Stimulated activated CD8-positive, alpha-beta memory T cell treated with anti-CD3 and anti-CD28 coated beads, Interleukin-4, amount 100 ng/mL, for 1 hour (primary cell): ENCODE measurements at places on chromosomes 5 and 9.

- DNase-seq = no peak
Measured at GRCh38 chr5:82942083-82942881, 134.9 kb downstream of the TMEM167A start.

DNA sequence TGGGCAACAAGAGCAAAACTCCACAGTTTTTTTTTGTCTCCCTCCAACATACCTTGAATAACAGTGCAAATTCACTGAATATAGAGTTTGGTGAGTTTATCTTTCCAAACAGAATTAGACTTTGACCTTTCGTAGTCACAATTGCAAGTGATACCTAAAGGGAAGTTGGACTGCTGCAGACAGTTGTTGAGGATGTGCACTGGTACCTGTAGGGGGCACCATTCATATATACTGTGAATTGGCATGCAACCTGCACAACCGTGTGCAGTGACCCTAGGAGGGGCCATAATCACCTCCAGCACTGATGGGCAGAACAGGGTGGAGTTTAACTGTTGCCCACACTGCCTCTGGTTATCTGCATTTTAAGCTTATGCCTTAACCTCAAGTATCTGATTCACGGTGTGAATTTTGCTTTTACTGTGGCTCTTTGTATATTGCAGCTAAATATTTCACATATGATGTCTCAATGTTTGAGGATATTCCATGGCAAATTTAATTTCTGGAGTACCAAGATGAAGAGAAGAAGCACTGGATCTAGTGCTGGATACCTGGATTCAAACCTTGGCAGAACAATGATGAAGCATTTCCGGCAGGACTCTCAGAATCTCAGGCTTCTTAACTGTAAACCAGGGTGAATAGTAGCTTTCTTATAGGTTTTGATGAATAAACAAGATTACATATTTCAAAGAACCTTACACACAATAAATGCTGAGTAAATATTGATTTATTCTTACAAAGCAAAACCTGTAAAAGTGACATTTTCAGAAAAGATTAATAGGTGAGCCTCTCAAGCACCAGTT, 144.3 kb downstream of the ACTBL2 start:
- DNase-seq = no peak

- no peak for DNase-seq
Measured at GRCh38 chr9:87887661-87888480, 5.2 kb downstream of the SPATA31E1 start.

DNA sequence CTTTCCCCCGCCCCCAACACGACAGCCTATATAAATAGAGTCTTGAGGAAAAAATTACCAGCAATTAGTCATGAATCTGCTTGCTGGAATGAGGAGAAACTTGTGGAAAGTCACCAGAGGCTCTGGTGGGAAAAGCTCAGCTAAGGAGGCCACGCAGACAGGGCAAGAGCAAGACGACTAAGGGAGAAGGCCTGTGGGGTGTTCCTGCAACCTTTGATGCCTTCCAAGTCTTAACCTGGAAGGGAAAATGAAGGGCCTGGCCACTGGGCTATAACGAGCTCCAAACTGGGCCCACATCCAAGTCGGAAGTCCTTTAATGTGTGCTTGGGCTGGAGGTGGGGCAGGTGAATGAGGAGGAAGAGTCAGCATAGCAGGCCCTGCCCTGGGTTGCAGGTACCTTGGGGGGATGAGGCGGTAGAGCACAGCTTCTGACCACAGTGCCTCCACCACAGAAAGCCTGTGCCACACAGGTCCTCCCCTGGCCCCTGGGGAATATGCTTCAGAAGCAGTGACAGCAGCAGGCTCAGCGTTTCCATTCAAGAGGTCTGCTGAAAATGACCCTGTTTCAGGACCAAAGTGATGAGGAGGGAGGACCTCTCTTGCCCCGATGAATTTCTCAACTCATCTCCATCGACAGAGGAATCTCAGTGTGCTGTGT, 92.8 kb upstream of the LRRTM2 start:
- no peak for DNase-seq

DNA sequence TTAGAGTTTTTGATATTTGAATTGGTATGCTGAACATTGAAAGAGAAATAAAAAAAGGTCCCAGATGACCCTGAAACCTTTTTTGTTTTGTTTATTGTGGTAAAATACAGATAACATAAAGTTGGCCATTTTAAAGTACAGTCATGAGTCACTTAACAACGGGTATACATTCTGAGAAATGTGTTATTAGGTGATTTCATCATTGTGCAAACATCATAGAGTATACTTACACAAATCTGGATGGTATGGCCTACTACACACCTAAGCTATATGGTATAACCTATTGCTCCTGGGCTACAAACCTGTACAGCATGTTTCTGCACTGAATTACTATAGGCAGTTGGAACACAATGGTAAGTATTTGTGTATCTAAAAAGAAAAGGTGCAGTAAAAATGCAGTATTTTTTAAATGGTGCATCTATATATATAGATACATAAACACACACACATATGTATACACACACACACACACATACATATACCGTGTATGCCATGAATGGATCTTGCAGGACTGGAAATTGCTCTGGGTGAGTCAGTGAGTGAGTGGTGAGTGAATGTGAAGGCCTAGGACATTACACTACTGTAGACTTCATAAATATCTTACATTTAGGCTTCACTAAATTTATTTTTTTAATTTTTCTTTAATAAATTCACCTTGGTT, 31.0 kb downstream of the TTC1 start:
- no peak for DNase-seq

GRCh38 chr5:472076-472655, 29.2 kb downstream of the EXOC3 start:
- no peak for DNase-seq

- DNase-seq = no peak
Measured at GRCh38 chr9:133930682-133931485, 61.2 kb downstream of the VAV2 start.

DNA sequence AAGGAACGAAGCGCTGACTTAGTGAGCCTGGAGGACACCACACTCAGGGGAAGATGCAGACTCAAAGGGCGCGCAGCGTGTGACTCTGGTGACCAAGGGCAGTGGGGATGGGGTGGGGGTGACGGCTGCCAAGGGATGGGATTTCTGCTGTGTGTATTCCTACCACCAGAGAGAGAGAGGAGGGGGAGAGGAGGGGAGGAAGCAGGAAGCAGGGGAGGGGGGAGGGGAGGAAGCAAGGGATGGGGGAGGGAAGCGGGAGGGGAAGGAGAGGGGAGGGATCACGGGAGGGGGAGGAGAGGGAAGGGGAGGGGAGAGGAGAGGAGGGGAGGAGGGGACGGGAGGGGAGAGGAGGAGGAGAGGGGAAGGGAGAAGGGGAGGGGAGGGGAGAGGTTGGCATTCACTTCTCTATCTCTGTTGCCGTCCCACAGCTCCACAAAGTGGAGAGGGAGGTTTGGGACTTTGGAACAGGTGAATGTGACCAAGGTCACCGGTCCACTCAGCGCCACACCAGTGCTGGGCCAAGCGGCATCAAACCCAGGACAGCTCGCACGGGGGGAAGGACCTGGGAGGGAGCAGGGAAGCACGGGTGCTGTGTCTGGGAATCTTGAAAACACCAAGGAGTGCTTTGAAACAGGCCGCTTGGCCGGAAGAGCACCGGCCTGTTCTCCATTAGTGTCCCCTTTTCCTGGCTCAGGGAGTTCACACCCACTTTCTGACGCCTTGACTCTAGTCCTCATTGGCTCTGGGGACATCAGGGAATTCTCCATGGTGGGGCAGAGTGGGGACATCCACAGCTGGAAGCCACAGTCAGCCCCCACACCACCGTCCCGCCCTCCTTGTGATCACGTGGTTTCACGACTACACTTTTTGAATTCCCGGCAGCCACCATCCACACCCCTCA, 77.4 kb downstream of the VAV2 start:
- DNase-seq = no peak

DNA sequence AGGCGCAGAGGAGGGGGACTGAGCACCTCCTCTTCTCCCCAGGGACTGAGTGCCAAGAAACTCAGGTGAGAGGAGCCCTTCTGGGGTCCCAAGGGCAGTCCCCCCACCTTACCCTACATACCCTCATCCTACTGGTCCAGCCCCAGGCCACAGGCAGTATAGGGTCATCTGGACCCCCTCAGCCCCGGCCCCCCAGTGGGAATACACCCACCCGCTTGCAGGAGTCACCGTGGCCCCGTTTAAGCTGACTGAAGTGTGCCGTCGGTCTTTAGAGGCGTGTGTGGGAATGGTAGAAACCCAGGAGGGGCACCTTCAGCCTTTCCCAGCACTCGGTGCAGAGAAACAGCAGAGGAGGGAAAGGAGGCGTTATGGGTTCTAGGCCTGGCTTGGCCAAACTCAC, 30.8 kb downstream of the COL15A1 start:
- no peak for DNase-seq

DNA sequence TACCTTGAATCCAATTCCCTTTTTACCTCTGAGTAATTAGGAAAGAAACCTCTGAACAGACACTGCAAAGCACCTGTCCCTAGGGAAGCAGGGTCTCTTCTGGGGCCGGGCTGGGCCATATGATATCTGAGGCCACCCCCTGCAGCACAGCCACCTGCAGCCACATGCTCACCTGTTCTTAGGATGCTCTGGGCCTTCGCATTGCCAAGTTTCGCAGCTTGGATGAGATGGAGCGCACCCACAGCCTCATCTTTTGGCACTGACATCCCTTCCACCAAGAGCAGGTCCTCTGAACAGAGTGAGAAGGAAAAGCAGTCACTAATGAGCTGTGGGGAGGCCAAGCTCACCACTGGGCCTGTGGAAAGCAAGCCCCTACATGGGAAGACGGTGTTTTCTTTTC, 27.3 kb downstream of the CLTA start:
- no peak for DNase-seq
